Aortic smooth muscle cell (primary cell): ENCODE measurements at places on chromosomes 11 and 22. TPM values are rescaled to one million over a fixed set of nuclear protein-coding genes. Genes with fewer than 3 reads are reported as not detected.

ROBO4 gene
- 1.9 and 3.6 TPM in 2 replicates for total RNA-seq

LRRC55 gene
- total RNA-seq = not detected in 2 replicates

DDI1 gene
- total RNA-seq = not detected in 2 replicates

RAB38 gene
- total RNA-seq = 3.3 and 5.9 TPM in 2 replicates

RCOR2 gene
- 1.1 and 2.0 TPM in 2 replicates for total RNA-seq

IGF2 gene
- total RNA-seq = under 0.01 TPM in 1 of 2 replicates, not detected in the other

STK33 gene
- total RNA-seq = 0.12 and 0.26 TPM in 2 replicates

PISD gene
- total RNA-seq = 29.3 and 36.7 TPM in 2 replicates

HBG1 gene
- total RNA-seq = 0.25 TPM in 1 of 2 replicates, not detected in the other

TYR gene
- not detected in 2 replicates for total RNA-seq

CCDC73 gene
- not detected in 2 replicates for total RNA-seq

LGALS12 gene
- not detected in 2 replicates for total RNA-seq

BACE1-AS gene
- total RNA-seq = 2.0 and 2.9 TPM in 2 replicates

MMP8 gene
- total RNA-seq = not detected in 2 replicates

CASP12 gene
- total RNA-seq = 0.06 TPM in 1 of 2 replicates, not detected in the other

C11orf86 gene
- total RNA-seq = not detected in 2 replicates

OR52N4 gene
- not detected in 2 replicates for total RNA-seq

NLRP14 gene
- 0.37 and 0.92 TPM in 2 replicates for total RNA-seq

PRG3 gene
- not detected in 2 replicates for total RNA-seq

SLC1A2 gene
- 1.4 and 5.4 TPM in 2 replicates for total RNA-seq

ANGPTL5 gene
- total RNA-seq = 0.25 and 0.92 TPM in 2 replicates

OR51B4 gene
- total RNA-seq = not detected in 2 replicates

OR10D3 gene
- total RNA-seq = not detected in 2 replicates

MUC15 gene
- total RNA-seq = not detected in 2 replicates

ZFP91 gene
- 47.2 and 48.9 TPM in 2 replicates for total RNA-seq

GAB4 gene
- total RNA-seq = not detected in 2 replicates

MTA2 gene
- total RNA-seq = 102 and 120 TPM in 2 replicates

CNTF gene
- 0.92 and 1.9 TPM in 2 replicates for total RNA-seq

RTN4RL2 gene
- total RNA-seq = not detected in 2 replicates

TTC12 gene
- total RNA-seq = 18.1 and 18.8 TPM in 2 replicates

TMEM132A gene
- 5.5 and 5.6 TPM in 2 replicates for total RNA-seq

BTBD18 gene
- total RNA-seq = not detected in 2 replicates

TTC17 gene
- total RNA-seq = 65.1 and 68.1 TPM in 2 replicates

BBOX1 gene
- total RNA-seq = not detected in 2 replicates

GLYATL1 gene
- 0.37 and 0.53 TPM in 2 replicates for total RNA-seq

PKDREJ gene
- under 0.01 and 0.06 TPM in 2 replicates for total RNA-seq

TRPM5 gene
- total RNA-seq = not detected in 2 replicates

MYBPC3 gene
- not detected in 2 replicates for total RNA-seq

SMIM35 gene
- total RNA-seq = not detected in 2 replicates

P2RY2 gene
- 1.2 and 1.6 TPM in 2 replicates for total RNA-seq

LRRC56 gene
- total RNA-seq = 0.25 and 0.53 TPM in 2 replicates

ARHGAP32 gene
- 5.4 and 5.5 TPM in 2 replicates for total RNA-seq

PGGHG gene
- 8.1 and 9.5 TPM in 2 replicates for total RNA-seq

ANO1 gene
- 3.8 and 16.4 TPM in 2 replicates for total RNA-seq

KREMEN1 gene
- total RNA-seq = 1.1 and 1.3 TPM in 2 replicates

FGF3 gene
- not detected in 2 replicates for total RNA-seq

B3GAT1 gene
- total RNA-seq = not detected in 2 replicates
